Inflammatory macrophage (primary cell): ENCODE measurements at places on chromosomes 3 and 15.

DNA sequence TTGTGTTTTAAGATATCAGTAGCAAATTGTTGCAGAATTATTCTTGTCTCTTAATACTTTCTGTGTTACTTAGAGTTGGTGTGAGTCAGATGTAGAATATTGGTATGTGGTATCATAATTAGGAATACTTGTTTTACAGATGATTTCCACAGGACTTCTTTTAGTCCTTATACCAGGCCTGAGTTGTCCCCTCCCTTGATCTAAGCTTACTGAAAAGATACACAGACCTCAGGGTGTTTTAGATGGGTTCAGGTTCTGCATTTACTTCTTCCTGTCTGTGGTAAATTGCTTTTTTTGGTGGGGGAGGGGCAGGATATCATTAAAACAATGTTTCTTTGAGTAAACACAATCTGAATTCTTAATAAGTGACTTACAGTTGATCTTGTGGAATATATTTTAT lies 14.2 kb downstream of the DZIP3 start:
- no peak for DNase-seq

DNA sequence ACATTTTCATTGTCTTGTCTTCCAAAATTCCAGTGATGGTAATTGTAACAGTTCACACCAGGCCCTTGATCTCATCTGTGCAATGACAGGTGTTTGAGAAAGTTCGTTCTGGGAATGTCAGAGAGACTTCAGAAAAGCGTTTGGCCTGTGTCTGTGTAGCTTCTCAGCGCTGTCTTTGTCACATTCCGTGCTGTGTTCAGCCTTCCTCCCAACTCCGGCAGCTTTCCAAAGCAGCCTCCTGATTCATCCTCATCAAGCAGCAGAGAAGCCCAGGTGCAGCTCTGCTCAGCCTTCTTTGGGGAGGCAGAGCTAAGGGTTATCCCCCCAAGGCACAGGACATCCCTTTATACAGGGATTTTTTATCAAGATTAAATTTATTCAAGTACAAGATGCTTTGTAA lies 494.0 kb upstream of the SUCLG2 start:
- no peak for DNase-seq

DNA sequence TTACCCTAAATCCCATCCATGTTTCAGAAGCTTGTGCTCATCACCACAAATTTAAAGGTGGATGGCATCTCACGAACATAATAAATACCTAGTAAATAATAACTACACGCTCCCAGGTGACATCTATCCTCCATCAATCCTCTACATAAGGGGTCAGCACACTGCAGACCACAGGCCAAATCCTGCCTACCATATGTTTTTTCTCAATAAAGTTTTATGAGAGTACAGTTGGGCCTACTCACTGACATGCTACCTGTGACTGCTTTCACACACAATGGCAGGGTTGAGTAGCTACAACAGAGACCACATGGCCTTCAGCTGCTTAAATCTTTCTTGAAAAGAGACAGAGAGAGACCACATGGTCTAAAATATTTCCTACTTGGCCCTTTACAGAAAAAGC lies 105.9 kb downstream of the LMLN start:
- no peak for DNase-seq

- DNase-seq, result no peak
These were observed 98.8 kb downstream of the AKAP13 start for GRCh38 chr15:85479071-85479647.

DNA sequence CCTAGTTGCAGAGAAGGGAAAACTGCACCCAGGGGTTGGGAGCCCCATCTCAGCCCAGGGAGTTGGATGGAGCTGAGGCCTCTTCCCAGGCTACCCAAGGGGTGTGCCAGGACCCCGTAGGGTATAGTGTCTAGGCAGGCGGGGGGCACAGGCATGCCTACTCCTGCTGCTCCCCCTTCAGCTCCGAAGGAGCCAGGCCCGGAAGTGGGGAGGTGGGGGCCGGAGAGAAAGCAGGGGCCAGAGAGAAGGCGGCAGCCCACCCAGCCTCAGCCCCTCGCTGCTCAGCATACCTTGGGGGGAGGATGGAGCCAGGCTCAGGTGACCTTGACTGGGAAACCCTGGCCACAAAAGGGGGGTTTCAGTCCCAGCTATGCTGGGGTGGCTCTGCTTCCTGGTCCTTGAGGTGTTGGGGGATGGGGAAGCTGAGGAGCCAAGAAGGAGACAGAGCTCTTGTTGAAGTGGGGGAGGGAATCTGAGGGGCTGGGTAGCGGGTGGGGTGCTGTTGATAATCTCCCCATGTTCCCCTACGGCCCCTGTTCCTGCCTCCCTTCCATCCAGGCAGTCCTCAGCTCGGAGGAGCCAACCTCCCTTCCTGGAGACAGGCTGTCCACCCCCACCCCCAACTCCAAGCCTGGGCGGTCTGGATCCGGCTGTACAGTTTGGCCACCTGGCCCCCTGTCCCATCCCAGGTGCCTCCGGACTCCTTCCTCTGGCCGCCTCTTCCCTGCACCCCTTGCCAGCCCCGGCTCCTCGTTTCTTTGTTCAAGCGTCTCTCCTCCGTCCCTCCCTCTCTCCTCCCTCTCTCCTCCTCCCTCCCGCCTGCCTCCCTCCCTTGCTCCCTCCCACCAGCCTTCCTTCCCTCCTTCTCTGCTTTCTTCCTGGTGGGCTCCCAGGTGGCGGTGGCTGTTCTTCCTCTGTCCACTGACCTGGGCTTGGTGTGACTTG lies 1.7 kb downstream of the SEMA3F start:
- DNase-seq, result no peak

GRCh38 chr3:90016555-90016954 lies 909.1 kb downstream of the EPHA3 start:
- no peak for DNase-seq

DNA sequence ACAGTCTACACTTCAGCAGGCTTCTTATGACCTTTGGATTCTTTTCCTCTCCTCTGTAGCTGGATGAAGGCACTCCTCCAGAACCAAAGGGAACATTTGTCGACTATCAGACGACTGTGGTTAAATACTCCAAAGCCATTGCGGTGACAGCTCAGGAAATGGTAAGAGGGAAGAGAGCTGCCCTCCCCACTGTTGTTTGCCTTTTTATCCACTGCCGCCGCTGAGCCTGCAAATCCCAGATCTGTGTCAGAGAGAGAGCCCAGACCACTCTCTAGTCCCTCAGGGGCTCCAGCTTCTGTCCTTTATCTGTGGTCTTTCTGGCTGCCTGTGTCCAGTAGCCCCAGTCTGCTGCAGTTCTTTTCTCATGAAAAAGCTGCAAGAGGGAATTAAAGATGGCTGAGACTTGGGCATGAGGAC lies 261.5 kb upstream of the TPM1 start:
- no peak for DNase-seq

- DNase-seq, result no peak
These were observed 20.8 kb downstream of the ARL14 start for GRCh38 chr3:160697637-160698380.

DNA sequence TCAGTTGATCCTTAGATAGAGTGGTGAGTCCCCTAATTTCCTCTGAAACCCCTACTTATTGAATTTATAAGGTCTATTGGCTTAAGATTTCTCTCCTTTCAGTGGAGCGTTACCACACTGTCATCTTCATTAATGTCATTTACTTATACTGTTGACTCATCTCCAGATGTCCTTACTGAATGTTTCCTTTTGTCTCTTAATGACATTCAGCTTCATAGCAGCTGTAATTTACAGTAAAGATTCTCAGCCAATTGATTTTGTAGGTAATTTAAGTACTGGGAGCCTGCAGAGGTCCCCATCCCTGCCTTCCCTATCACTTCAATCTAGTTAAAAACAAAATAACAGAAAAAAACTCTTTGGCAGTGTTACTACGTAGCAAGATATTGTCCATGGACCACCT lies 18.8 kb downstream of the STX19 start:
- no peak for DNase-seq

DNA sequence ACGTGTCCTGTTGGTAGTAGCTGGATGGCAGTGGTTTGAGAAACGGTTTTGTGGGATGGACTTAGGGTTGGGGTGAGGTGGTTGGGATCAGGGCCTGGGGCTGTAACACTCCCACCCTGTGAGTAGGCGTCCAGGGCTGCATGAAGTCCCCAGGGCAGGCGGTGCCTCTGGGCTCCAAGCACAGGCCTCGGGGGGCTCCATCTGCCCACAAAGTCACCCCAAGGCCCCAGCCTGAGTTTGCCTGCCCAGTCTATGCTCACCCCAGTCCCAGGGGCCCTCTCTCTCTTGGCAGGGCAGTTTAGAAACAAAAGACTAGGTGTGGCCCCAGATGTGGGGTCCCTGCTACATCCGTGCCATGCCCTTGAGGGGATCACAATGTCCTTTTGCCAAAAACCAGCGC lies 86.9 kb upstream of the PRR23E start:
- no peak for DNase-seq

- DNase-seq, result no peak
These were observed 133.9 kb downstream of the RAP2B start for GRCh38 chr3:153295901-153296300.

- DNase-seq, result peak; percentile 30
These were observed 403.6 kb upstream of the PROK2 start for GRCh38 chr3:72188536-72188935.

GRCh38 chr3:27596334-27596841 lies 112.2 kb upstream of the SLC4A7 start:
- peak; percentile 89 for DNase-seq

GRCh38 chr15:42215913-42216829 lies 8.1 kb upstream of the VPS39 start:
- no peak for DNase-seq

GRCh38 chr3:134146666-134147065 lies 104.0 kb downstream of the RYK start:
- DNase-seq, result no peak

- DNase-seq, result no peak
These were observed 253.3 kb downstream of the MBNL1 start for GRCh38 chr3:152522036-152522435.
